Activated T-helper 1 cell treated with anti-CD3 and anti-CD28 coated beads, Interleukin-2, amount 50 U/mL, for 16 hours (primary cell): ENCODE measurements at places on chromosomes 16 and 17.

DNA sequence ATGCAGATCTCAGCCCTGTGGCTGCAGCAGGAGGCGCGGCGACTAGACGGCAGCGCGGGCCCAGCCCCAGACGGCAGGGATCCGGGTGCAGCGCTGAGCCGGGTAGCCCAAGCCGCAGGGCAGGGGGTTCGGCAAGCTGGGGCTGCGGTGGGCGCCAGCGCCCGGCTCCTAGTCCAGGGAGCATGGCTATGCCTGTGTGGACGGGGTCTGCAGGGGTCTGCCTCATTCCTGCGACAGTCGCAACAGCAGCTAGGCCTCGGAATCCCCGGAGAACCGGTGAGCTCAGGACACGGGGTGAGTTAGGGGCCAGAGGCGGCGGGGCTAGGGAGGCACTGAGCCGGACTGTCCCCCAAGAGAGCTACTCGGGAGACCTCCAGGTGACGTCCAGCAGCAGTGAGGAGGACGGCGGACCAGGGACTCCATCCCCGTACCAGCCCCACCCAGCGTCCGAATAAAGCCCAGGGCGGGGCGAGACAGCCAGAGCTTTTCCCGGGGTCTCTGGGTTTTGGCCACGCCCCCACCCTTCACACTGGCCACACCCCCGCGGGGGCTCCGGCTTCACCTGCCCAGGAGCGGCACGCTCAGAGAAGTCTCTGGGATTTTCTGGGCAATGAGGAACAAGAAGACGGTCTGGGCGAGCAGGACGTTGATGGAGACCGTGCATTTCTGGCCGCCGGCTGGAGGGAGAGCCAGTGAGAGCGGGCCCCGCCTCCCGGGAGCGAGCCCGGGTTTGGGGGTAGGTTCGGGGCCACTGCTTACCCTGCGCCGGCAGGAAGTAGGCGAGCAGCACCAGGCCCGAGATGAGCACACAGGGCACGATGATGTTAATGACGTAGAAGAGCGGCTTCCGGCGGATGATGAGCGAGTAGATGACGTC is 1.1 kb downstream of the C17orf107 start:
- no peak for DNase-seq

- no peak for DNase-seq
These were observed 80.3 kb upstream of the PSMD7 start for GRCh38 chr16:74216319-74216718.

- DNase-seq, result no peak
These were observed 289.6 kb downstream of the IRX3 start for GRCh38 chr16:53996961-53997360.

GRCh38 chr17:76014925-76015261 is 12.2 kb downstream of the EVPL start:
- no peak for DNase-seq

DNA sequence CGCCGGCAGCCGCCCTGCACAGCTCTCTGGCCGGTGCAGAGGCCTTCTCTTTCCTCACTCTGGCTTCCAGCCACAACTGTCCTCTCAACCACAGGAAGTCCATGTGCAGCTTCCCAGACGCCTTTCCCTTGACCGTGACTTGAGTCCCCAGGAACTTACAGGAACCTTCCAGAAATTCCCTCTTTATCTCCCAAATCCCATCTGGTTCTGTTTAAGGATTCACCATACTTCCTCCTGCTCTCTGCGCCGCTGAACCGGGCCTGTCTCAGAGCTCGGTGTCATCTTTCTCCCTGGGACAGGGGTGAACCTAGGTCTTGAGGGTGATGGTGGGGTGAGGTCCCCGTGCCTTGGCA is 65.2 kb upstream of the ZNF469 start:
- DNase-seq, result no peak

DNA sequence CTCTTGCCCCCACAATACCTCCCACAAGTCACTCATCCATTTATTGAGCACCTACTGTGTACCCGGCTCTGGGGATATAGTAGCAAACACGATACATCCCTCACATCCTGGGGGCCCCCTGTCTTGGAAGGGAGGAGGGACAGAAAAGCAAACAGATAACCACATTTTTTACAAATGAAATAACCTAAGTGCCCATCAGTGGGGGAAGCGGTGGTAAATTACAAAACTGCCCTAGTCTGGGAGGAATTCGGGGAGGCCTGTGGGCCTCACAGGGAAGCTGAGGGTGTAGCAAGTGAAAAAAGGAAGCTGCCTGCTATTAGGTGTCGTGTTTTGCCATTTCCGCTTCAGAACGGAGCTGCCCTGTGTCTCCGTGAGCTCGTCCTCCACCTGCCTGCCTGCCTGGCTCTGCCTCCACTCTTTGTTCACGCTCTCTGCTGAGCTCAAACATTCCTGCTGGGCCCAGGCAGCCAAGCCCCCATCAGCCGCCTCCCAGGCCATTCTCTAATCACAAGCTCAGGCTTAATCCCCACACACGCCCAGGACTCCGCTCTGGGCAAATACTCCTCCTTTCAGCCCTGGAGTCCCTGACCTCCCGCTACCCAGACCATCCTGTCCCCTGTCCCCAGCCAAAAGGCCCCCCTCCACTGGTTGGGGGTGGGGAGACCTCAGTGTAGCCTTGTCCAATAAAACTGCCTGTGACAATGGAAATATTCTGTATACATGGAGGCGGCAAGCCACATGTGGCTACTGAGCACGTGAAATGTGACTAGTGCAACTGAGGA is 10.2 kb upstream of the SEC14L5 start:
- no peak for DNase-seq

DNA sequence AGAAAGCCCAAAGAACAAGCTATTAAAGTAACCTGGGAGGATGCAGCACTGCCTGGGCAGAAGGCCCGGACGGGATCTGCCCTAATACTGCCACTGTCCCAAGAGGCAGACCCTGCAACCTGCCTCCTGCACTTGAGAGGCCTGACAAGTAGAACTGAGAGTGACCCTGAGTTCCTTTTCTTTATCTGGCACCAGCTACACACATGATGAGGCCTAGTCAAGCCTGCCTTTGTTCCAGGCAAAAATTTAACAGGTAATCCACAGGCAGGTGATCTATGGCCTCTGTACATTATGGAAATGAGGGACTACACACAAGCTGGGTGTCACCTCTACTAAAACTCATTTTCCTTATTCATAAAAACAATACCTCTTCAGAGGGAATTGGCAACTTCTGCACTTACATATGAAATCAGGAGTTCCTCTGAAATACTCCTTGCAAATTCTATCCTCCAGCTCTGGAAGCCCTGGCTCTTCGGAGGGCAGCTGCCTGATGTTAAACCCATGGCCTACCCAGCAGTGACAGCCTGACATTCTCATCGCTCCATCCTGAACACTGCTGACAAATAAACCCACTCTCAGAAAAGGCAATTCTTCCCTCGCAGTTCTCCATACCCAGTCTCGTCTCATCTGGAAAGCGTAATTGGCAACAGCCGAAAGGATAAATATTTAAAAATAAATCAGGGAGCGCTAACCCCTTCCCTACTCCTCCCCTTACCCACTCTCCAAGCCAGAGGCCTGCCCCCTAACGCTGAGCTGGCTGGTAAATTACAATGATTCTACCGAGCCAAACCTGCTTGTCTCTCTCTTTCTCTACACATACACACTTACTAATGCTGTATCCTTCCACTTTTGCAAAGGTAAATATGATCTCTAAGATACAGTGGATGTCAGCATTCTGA is 2.5 kb upstream of the ZFHX3 start:
- DNase-seq, result no peak
